Psoas muscle (tissue), 8 donors: ENCODE measurements at places on chromosomes 5 and 9. TPM values are rescaled to one million over a fixed set of nuclear protein-coding genes. Genes with fewer than 3 reads are reported as not detected.
A peak's percentile ranks its signal among the peaks of the same experiment; 100 is the strongest.

The MAMDC2 gene
- total RNA-seq = 11.9 TPM

The HARS1 gene
- total RNA-seq = 48.1 TPM

The TNPO1 gene
- total RNA-seq = 80.2 TPM

DNA sequence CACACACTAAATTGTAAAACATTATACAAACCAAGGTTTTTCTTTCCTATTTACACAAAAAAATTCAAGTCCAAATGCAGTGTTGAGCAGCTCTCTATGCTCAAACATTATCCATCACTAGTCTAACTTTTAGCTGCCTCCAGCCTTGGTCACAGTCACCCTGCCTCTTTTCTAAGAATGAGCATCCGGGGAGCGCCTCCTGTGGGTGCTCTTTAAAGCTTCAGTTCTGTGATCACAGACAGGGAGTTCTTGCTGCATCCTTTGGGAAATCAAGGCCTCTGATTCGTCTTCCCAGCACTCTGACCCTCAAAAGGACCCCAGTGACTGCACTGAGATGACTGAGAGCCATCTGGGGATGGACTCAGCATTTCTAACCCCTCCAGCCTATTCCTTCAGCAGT is 289.6 kb downstream of the SEC61B start:
- DNase-seq = no peak

GRCh38 chr5:136309376-136309775 is 56.0 kb downstream of the TRPC7 start:
- no peak for DNase-seq

GRCh38 chr5:154189256-154189818 is 1.2 kb upstream of the GALNT10 start:
- DNase-seq = peak; percentile 57

DNA sequence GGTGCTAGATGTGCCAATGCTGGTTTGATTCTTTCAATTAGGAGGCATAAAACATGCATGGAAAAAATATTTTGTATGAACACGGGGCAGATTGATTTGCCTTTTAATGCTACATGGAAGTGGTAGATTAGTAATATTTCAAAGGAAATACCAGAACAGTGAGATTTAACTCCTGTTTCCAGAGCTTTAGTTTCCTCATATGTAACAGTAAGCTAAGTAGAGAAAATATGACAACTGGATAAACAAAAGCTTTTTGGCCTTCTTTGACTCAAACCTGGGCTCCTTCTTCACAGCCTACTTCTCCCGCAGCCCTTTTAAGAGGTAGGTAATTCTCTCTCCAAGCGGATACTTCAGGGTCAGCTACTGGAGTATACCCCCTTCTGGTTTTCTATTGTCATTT is 254.2 kb upstream of the TRPC7 start:
- no peak for DNase-seq

DNA sequence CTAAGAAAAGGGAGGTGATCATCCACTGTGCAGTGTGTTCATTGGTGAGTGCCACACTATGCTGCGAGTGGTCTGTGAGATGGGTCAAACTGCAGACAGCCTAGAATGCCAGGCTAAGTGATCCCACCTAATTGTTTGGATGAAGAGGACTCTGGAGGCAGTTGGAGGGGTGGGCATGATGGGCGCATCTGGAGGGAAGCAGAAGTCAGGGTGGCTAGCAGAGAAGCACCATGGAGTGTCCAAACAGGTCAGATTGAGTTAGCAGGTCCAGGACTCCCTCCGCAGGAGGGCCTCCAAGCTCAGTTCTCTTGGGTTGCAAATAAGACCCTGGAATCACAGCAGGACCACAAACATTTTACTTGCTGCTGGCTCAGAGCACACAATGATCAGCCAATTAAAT is 19.9 kb upstream of the ANGPTL2 start:
- DNase-seq = no peak
